Stimulated activated CD4-positive, alpha-beta T cell treated with anti-CD3 and anti-CD28 coated beads, Interleukin-15, amount 100 ng/mL, for 1 hour (primary cell): ENCODE measurements at places on chromosomes 4 and X.

DNA sequence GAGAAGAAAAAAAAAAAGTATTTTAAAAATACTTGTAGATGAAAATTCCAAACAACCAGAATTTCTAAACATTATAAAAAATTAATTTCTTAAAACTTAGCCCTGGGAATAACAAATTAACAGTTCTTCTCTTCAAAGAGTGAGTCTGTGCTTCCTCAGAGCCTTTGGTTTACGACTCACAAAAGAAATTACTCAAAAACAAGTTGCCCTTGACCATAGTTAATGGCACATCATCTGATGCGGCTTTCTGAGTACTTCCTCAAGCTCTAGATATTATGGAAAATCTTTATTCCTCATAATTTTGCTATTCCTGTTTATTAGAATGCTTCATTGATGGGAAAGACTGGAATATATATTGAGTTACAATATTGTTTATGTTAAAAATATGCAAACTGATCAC, 23.7 kb downstream of the TAPT1 start:
- no peak for DNase-seq

DNA sequence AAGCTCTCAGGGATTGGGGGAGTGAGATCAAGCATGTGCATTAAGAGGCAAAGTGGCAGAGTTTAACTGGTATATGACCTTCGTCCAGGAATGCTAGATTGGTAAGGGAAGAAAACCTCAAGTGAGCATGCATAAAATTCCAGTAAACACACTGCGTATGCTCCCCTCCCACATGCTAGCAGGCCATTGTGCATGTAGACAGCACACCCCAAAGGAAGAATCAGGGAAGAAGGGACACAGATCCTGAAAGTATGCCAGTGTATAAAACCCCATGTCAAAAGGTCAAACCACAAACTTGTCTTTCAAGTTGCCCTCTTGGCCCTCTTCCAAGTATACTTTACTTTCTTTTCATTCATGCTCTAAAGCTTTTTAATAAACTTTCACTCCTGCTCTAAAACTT, 405.2 kb upstream of the CNKSR2 start:
- no peak for DNase-seq

GRCh38 chr4:54709400-54709799, 51.6 kb downstream of the KIT start:
- DNase-seq = no peak

DNA sequence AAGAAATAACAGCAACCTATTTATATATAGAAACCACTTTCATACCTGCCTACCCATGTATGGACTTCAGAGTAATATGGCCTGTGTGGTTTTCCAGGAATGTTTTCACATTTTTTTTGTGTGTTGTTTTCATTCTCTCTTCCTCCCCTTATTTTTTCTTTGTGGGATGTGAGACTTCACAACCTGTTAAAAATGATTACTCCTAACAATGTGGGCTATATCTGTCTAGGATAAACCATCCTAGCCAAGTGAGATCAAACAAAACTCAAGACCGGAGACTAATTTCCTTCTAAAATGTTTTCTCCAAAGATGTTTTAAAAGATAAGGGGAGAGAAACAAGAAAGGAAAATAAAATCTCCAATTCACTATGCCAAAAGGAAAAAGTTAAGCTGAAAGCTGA, 106.1 kb upstream of the DIPK2B start:
- DNase-seq = no peak

- DNase-seq = no peak
These were observed 40.8 kb downstream of the FGFRL1 start for GRCh38 chr4:1052231-1052671.

DNA sequence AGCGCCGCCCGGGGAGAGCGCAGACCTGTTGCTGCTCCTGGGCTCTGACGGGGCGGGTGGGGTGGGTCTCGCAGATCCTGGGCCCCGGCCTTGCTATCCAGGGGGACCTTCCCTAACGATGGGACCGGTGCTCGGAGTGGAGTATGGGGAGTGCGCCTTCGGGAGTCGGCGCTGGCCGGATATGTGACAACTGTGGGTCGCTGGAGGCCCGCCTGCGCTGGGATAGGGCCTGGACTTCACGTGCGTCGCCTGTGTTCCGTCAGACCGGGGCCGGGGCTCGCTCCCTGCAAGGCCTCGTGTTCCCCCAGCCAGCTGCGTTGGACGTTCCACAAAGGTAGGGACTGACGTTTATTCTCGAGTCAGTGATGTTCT, 1.3 kb downstream of the TBL1X start:
- DNase-seq = no peak

DNA sequence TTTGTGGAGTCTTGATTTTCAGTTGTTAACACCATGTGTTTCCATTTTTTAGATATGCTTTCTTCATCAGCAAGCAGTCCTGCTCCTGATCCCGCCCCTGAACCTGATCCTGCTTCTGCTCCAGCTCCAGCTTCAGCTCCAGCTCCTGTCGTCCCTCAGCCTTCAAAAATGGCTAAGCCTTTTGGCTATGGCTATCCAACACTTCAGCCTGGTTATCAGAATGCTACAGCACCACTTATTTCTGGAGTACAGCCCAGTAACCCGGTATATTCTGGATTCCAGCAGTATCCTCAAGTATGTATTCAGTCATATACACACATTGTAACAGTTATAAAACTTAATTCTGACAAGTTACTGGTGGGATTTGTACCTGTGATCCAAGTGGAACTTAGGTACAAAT, 60.9 kb downstream of the SEC24B start:
- no peak for DNase-seq

- DNase-seq = no peak
These were observed 57.6 kb downstream of the SHISA3 start for GRCh38 chr4:42454755-42455420.

DNA sequence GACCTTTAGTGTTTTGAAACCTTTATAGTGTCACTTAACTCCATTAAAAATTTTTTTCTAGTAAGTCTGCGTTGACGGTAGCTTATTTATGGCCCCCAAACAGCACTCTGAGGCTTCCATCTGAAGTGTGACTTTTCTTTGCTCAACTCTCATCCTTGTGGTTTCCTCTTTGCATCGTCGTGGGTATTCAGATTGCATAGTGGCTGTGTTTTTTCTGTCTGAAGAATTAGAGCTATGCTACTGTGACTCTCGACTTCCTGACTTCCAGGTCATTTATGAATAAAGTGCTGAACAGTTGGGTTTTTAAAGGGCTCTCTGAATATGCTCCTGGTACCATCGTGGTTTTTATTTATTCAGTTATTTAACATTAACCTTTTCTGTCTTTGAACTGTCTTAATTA, 44.9 kb downstream of the JADE1 start:
- DNase-seq = no peak

GRCh38 chr4:88159229-88159725, 838 bp upstream of the ABCG2 start:
- DNase-seq = no peak

GRCh38 chr4:158285429-158286216, 75.3 kb downstream of the TMEM144 start:
- no peak for DNase-seq

- no peak for DNase-seq
These were observed 55.0 kb upstream of the PAK3 start for GRCh38 chrX:111041018-111041462.

- no peak for DNase-seq
These were observed 72.1 kb downstream of the PARM1 start for GRCh38 chr4:75004755-75005668.

GRCh38 chr4:19472666-19473065, 779.0 kb upstream of the SLIT2 start:
- DNase-seq = no peak

DNA sequence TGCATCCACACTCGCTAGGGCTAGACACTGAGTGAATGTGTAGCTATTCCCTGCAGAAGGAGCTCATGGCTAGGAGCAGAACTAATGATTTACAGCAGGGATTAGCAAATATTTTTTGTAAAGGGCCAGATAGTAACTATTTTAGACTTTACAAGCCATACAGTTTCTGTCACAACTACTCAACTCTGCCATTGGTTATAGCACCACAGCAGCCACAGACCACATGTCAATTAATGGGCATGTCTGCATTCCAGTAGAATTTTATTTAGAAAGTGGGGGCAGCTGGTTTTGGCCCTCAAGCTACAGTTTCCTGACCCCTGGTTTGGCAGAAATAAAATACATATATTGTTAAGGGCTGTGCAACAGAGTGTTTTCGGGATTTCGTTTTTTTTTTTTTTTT, 192.6 kb downstream of the FRMPD4 start:
- DNase-seq = no peak

- DNase-seq = no peak
These were observed 100.6 kb downstream of the NHS start for GRCh38 chrX:17475449-17476217.

GRCh38 chr4:8005814-8006215, 66.2 kb upstream of the AFAP1 start:
- no peak for DNase-seq

DNA sequence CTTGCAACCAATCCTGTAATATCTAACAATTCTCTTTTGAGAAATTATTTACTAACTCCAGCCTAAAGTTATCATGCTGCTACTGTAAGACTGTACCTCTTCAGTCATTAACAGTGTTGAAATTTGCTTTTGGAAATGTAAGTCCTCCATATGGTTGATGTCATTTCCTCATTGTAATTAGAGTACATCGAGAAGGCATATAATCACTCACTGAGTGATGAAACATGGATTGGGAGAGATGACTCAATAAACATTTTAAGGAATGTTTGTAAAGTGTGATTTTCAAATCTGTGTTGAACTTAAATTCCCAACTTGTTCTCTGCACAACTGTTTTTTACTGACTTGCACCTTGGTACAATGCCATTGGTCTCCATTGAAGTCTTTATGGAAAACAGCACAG, 61.2 kb downstream of the HMGB2 start:
- DNase-seq = no peak

GRCh38 chr4:107519053-107519452, 201.0 kb downstream of the PAPSS1 start:
- DNase-seq = no peak

DNA sequence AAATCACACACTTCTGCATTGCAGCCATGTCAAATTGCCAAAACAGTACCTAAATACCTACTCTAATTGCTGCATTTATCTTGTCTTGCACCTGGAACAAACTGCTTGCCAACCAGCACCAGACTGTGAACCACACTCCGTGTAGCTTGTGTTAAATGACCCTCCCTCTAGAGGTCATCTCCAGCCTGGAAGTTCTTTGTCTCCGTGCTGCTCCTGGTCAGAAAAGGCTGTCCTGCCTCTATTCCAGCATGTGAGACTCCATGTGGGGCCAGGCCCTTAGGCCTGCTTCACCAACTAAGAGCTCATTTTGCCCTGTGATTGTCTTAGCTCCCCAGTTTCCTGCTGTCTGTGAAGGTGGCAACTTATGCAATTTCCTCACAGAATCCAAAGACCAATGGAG, 28.3 kb downstream of the CNGA2 start:
- DNase-seq = no peak

- no peak for DNase-seq
These were observed 32.9 kb downstream of the HTT-AS start for GRCh38 chr4:3041192-3042142.

DNA sequence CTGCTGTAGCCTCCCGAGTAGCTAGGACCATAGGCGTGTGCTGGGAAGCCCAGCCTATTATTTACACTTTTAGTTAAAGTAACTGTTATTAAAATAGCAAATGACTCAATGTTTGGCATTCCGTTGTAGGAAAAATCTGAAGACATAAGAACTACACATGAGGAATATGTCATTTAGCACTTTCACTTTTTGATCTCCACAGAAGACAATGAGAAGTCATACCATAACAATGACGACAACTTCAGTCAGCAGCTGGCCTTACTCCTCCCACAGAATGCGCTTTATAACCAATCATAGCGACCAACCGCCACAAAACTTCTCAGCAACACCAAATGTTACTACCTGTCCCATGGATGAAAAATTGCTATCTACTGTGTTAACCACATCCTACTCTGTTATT, 6.7 kb downstream of the GPR34 start:
- DNase-seq = no peak

DNA sequence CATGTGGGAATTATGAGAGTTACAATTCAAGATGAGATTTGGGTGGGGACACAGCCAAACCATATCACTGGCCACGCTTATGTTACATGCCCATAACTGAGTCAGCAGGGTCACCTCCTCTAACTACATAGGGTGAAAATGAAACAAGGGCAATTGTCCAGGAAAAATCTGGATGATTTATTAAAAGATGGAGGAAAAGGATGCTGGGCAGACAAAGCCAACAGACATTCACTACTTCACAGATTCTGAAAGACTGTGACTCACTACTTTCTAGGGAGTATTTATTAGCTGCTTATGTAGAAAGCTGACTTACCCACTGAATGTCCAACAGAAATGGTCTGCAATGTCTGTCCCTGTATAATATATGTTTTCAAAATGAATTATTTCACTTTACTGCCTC, 72.4 kb downstream of the APBB2 start:
- DNase-seq = no peak

DNA sequence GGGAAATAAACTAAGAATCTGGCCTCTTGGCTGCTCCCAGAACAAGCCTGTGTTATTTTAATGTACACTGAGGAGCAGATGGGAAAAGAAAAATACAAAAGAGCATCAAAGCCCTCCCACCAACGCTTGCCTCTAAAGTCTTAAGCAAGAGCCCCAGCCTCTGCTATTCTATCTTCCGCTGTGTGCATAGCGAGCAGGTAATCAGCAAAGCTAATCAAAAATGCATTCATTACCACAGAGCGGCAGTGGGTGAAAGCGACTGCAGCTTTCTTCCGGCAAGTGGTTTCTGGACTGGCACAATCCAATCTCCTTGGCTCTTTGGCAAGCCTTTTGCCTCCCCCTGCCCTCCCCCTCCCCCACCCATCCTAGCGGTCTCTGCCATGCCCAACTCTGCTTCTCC, 13.5 kb upstream of the GRIA3 start:
- DNase-seq = no peak

DNA sequence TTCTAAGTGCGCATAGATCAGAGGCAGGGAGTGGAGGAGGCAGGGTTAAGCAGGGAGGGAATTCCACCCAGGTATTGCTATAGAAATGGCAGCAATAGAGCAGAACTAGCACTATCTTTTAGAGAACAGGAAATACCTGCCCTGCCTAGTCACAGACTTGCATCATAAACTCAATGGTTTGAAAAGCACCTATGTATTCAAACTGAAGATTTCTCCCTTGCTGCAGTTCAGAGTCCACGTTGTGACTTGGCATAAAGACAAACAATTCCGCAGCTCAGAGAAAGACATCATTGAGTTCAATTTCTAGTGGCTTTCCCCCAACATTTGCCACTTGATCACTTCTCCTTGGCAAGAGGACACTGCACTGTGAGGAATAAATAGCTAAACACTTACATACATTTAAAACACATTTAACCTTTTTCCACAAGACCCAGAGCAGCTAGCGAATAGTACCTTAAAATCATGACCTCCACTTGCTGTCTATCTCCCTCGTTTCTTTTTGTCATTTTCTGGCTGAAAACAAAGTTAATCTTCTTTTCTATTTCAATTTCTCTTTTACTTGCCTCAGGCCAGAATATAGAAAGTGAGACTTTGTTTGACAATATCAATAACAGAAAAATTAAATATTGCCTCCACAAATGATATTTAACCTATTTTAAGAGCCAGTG, 42.4 kb downstream of the SLC7A11 start:
- DNase-seq = no peak

- no peak for DNase-seq
These were observed 256.0 kb upstream of the SFRP2 start for GRCh38 chr4:154044742-154045485.
